ENCODE measurements at places on chromosomes 1 and 21. TPM values are rescaled to one million over a fixed set of nuclear protein-coding genes. Genes with fewer than 3 reads are reported as not detected.

Gene MROH9
- 0.07 TPM for polyA plus RNA-seq

GRCh38 chr1:198068285-198068684 is 88.5 kb upstream of the NEK7 start:
- no peak overlapping the region for H3K4me3 ChIP-seq
- DNase-seq = peak; percentile 25
- H3K4me1 ChIP-seq = no peaks in the 10 kb centered on the region
- no peak overlapping the region for H3K27ac ChIP-seq

- peak; percentile 38 for DNase-seq
- no peaks in the 10 kb centered on the region for H3K4me1 ChIP-seq
- no peak overlapping the region for H3K4me3 ChIP-seq
- no peak overlapping the region for H3K27ac ChIP-seq
Observed at GRCh38 chr1:195202241-195202640, 1406.0 kb downstream of the KCNT2 start.

DNA sequence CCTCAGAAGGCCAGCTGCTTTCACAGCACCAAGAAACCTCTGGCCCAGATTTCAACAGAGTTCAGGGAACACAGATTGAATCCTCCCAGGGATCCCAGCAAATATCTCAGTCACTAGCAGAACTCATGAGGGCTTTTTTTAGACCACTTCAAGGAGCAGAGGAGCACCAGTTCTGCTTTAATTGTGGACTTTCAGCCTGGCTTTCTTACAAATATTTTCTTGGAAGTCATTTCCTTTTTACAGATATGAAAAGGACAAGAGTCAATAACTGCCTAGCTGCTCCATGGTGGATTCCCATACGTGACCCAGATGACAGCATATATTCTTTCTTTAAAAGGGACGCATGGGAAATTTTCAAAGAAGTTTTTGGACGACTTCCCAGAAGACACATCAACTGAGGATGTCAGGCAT is 6.4 kb upstream of the LRRC8B start:
- peak; percentile 66 for DNase-seq
- no peaks in the 10 kb centered on the region for H3K36me3 ChIP-seq
- H3K4me3 ChIP-seq = no peak overlapping the region
- no peaks in the 10 kb centered on the region for H3K4me1 ChIP-seq

GRCh38 chr1:91171898-91172297 is 150.1 kb upstream of the ZNF644 start:
- H3K4me3 ChIP-seq = no peak overlapping the region
- H3K27me3 ChIP-seq = no peaks in the 10 kb centered on the region
- peaks cover 3% of the 10 kb centered on the region for H3K4me1 ChIP-seq

Gene TMEM240
- polyA plus RNA-seq = 4.3 TPM

Gene TTC22
- polyA plus RNA-seq = 0.43 TPM

DNA sequence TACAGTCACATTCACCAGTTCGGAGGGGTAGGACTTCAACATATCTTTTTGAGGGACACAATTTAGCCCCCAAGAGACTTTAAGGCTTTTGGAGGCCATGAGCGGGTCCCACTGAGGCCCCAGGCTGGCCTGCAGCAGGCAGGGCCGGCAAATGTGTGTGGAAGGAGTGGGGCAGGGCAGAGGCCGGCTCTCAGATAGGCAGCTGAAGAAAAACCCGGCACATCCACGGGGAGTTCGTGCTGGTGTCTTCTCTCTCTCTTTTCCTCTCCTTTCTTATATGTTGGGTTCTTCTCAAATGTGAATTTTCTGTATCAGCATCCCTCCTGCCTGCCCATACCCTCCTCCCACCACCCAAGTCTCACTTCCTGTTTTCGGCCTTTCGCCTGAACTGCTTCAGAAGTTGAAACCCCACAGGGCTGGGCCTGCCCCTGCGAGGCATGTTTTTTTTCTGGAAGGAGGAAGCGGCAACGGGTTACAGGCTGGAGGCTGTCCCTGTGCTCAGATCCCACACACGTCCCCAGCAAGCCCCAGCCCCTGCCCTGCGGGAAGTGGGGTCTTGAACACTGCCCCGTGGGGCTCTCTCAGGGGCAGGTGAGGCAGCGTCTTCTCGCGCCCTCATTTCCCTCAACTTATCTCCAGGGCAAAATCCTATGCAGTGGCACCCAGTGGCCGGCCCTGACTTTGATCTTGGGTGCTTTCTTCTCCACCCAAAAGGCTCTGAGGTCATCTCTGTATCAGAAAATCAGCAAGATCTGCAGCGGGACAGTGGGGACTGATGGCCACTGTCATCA is 9.7 kb upstream of the UMODL1 start:
- H3K4me1 ChIP-seq = peaks cover 10% of the 10 kb centered on the region
- no peak overlapping the region for H3K27ac ChIP-seq
- no peak overlapping the region for H3K4me3 ChIP-seq

- no peaks in the 10 kb centered on the region for H3K27me3 ChIP-seq
- H3K27ac ChIP-seq = no peak overlapping the region
- DNase-seq = peak; percentile 34
- H3K36me3 ChIP-seq = peaks cover 2% of the 10 kb centered on the region
- H3K4me1 ChIP-seq = no peaks in the 10 kb centered on the region
Observed at GRCh38 chr1:151783796-151784195, 6.5 kb downstream of the TDRKH start.

- H3K36me3 ChIP-seq = no peaks in the 10 kb centered on the region
- no peaks in the 10 kb centered on the region for H3K27me3 ChIP-seq
- peak overlapping the region; percentile 20 for H3K27ac ChIP-seq
- H3K4me1 ChIP-seq = peaks cover 35% of the 10 kb centered on the region
- peak; percentile 74 for DNase-seq
- no peak overlapping the region for H3K4me3 ChIP-seq
Observed at GRCh38 chr1:11730429-11730891, 5.5 kb upstream of the AGTRAP start.

- no peak overlapping the region for H3K27ac ChIP-seq
- no peaks in the 10 kb centered on the region for H3K27me3 ChIP-seq
- H3K4me1 ChIP-seq = no peaks in the 10 kb centered on the region
- H3K36me3 ChIP-seq = no peaks in the 10 kb centered on the region
- no peak overlapping the region for H3K4me3 ChIP-seq
- no peak for DNase-seq
Observed at GRCh38 chr1:231494439-231495110, 33.9 kb upstream of the TSNAX start.

Gene CELA3B
- 0.45 TPM for polyA plus RNA-seq

Gene PRR9
- not detected for polyA plus RNA-seq

GRCh38 chr1:61013946-61014667 is 68.3 kb upstream of the NFIA start:
- H3K27me3 ChIP-seq = no peaks in the 10 kb centered on the region
- H3K4me3 ChIP-seq = no peak overlapping the region
- DNase-seq = no peak
- H3K36me3 ChIP-seq = no peaks in the 10 kb centered on the region
- peaks cover 14% of the 10 kb centered on the region for H3K4me1 ChIP-seq

GRCh38 chr21:14824126-14824525 is 240.7 kb downstream of the NRIP1 start:
- DNase-seq = peak; percentile 86
- no peaks in the 10 kb centered on the region for H3K36me3 ChIP-seq
- no peaks in the 10 kb centered on the region for H3K4me1 ChIP-seq
- H3K27ac ChIP-seq = no peak overlapping the region

DNA sequence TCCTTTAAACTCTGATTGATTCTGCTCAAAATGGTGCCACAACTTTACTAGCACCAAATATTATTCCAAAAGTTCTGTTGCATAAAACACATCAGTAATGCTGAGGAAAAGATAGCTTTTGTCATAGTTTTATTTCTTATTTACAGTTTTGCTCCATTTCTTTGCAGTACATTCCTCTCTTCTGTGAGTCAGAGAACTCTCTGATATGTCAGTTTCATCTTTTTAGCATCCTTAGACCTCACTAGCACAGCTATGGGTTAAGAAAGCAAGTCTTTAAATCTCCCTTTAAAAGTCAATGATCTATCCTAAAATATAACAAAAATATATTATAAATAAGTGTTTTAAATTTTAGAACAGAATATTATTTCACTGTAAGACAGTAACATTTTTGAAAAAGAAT is 356.6 kb upstream of the SNX7 start:
- no peaks in the 10 kb centered on the region for H3K4me1 ChIP-seq
- H3K4me3 ChIP-seq = no peak overlapping the region
- H3K36me3 ChIP-seq = no peaks in the 10 kb centered on the region

DNA sequence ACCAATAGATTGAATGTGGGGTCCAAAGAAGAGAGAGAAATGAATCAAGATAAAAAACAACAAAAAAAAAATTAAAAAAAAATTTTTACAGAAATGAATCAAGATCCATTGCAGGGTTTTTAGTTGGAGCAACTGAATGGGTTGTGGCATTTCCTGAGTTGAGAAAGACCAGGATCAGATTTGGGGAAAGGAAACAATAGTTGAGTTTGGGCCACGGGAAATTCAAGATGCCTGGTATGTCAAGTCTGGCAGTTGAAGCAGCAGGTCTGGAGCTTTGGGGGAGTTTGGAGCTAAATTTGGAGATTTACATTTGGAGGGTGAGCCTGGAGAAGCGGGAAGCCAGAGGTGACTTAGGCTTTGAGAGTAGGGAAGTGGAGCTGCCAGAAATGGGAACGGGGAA is 22.6 kb downstream of the ATP8B2 start:
- H3K27me3 ChIP-seq = peaks cover 10% of the 10 kb centered on the region
- no peak for DNase-seq
- peaks cover 70% of the 10 kb centered on the region for H3K36me3 ChIP-seq
- H3K27ac ChIP-seq = no peak overlapping the region
- no peak overlapping the region for H3K4me3 ChIP-seq
- H3K4me1 ChIP-seq = peaks cover 10% of the 10 kb centered on the region

Gene ATF6
- polyA plus RNA-seq = 18.4 TPM

DNA sequence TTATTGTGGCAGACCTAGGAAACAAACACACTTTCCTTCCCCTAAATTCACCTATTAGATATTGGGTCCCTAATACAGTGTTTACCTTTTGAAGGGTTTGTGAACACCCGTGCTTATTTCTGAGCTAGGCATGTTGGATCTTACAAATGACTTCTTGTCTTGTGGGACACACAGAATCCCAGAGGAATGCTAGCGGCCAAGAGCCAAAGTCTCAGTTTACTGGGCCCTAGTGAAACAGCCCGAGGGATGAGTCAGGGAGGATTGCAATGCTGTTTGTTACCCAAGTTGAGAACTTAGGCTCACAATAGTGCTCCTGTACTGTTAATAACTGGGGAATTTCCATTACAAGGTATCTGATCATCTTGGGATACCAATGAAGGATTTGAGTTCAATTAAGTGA is 100.1 kb upstream of the AKT3 start:
- H3K27me3 ChIP-seq = no peaks in the 10 kb centered on the region
- H3K4me1 ChIP-seq = no peaks in the 10 kb centered on the region
- DNase-seq = peak; percentile 18
- H3K36me3 ChIP-seq = no peaks in the 10 kb centered on the region
- H3K4me3 ChIP-seq = no peak overlapping the region
- no peak overlapping the region for H3K27ac ChIP-seq

DNA sequence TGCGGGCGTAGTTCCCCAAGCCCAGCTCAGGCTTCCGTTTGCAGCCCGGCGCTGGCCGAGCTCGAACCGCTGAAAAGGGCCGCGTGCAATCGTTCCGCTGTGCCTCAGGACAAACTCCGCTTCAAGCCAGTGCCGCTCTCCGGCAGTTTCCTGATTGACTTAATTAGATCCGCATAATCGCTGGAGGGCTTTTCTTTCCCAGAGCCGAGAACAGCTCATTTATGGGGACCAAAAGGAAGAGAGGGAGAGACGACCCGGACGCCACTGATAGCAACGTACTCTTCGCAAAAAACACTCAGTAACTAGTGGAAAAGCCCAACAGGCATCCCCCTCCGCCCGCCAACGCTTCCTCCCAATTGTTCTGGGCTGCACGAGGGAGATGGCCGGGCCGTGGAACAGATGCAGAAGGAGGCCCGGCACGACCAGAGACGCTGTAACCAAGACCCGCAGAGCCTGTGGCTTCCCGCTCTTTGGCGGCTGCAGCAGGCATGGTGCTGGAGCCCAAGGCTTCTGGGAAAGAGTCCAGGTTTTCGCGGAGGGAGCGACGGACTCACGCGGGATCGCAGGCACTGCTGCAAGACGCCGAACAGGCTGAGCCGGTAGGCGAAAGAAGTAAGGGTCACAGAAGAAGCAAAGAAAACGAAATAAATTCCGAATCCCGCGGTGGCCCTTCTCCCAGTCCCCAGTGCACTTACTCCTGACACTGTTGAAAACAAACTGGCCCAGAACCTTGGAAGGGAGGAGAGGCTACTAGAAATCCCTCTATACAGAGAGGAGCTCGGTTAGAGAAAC is 3.6 kb upstream of the FOXD2 start:
- DNase-seq = peak; percentile 77
- peak overlapping the region; percentile 15 for H3K4me3 ChIP-seq
- peaks cover 34% of the 10 kb centered on the region for H3K4me1 ChIP-seq

Gene PTPRU
- 14.6 TPM for polyA plus RNA-seq

DNA sequence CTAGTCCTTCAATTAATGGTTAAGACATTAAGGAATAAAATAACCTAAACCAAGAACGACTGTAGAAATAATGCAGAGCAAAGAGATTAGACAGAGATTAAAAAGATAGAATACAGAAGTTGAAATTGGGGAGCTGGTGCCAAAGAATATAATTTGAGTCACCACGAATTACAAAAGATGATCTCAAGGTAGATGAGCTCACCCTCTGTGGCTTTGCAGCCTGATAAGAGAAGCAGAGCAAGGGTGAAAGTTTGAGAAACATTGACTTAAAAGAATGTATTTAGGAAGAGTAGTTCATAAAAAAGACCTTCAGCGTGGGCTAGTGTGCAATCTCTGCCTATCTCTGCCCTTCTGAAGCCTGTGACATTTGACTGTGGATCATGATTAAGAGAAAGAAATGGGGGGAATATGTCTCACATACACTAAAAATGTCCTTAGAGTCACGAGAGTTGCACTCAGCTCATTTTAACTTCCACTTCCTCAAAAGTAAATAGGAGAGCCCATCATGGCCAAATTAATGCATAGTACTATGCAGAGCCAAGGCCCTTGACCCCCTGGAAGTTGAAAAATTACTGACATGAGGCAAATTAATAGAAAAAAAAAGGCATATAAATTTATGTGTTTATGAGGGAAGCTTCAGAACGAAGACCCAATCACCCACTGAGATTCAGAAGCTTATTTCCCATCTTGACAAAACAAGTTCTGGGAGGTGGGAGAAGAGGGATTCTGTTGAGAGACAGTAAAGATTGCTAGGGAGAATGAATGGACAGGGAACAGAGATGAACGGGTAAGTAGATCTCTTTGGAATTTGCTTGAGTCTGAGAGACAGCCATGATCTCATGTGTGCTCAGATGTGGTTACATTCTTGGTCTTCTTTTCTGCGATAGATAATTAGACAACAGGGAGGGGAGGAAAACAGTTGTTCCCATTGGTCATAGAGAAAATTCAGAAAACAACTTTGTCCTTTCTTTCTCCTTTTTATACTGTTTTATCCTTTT is 395.4 kb upstream of the LRRC7 start:
- no peak for DNase-seq
- no peak overlapping the region for H3K4me3 ChIP-seq
- H3K27ac ChIP-seq = no peak overlapping the region
- no peaks in the 10 kb centered on the region for H3K4me1 ChIP-seq
- H3K36me3 ChIP-seq = no peaks in the 10 kb centered on the region

GRCh38 chr1:11037740-11038182 is 9.3 kb downstream of the MASP2 start:
- H3K36me3 ChIP-seq = no peaks in the 10 kb centered on the region
- H3K27me3 ChIP-seq = no peaks in the 10 kb centered on the region
- H3K27ac ChIP-seq = no peak overlapping the region
- peak; percentile 93 for DNase-seq
- H3K4me3 ChIP-seq = no peak overlapping the region
- H3K4me1 ChIP-seq = peaks cover 8% of the 10 kb centered on the region

Gene IBA57
- polyA plus RNA-seq = 5.6 TPM

- DNase-seq = peak; percentile 57
- no peaks in the 10 kb centered on the region for H3K36me3 ChIP-seq
- no peak overlapping the region for H3K27ac ChIP-seq
- peaks cover 17% of the 10 kb centered on the region for H3K4me1 ChIP-seq
- H3K4me3 ChIP-seq = no peak overlapping the region
- H3K27me3 ChIP-seq = no peaks in the 10 kb centered on the region
Observed at GRCh38 chr1:93751377-93752250, 70.0 kb upstream of the BCAR3 start.

Data from muscle of leg (tissue), 16 donors.